Activated CD8-positive, alpha-beta memory T cell treated with anti-CD3 and anti-CD28 coated beads, Interleukin-2, amount 50 U/mL, for 4 hours (primary cell): ENCODE measurements at places on chromosomes 13 and 19.

DNA sequence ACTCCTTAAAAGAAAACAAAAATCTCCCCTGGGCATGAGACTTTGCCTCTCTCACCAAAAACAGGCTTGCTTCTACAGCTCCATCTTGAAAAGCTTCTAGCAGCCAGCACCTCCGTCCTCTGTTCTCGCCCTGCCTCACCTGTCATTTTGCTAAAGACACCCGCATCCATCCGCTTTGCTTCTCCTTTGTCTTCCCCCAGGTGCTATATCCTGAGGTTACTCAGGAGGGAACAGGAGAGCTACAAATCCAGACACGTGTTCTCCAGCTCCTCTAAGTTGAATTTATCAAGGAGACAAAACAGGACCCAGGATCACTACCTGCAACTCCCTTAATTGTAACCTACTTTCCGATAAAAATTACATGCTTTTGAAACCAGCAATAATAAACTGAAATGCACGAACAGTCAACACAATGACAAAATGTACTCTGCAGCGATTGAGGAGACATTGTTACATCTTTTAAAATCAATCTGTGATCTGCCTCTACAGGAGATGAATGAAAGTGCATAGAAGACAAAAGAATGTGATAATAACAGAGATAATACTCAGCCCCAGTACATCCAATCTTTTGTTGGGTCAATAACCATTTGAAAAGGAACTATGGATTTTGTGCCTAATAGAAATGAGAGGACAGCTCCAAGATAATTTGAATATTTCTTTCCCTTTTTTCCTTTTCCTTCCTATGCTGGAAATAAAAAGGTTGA lies 221.2 kb downstream of the DCLK1 start:
- DNase-seq = no peak

GRCh38 chr13:99572921-99573320 lies 71.6 kb downstream of the TM9SF2 start:
- no peak for DNase-seq

- no peak for DNase-seq
These were observed 2.3 kb downstream of the NOVA2 start for GRCh38 chr19:45971260-45971902.

- DNase-seq = no peak
These were observed 45.8 kb downstream of the VWA8 start for GRCh38 chr13:41915081-41915480.

DNA sequence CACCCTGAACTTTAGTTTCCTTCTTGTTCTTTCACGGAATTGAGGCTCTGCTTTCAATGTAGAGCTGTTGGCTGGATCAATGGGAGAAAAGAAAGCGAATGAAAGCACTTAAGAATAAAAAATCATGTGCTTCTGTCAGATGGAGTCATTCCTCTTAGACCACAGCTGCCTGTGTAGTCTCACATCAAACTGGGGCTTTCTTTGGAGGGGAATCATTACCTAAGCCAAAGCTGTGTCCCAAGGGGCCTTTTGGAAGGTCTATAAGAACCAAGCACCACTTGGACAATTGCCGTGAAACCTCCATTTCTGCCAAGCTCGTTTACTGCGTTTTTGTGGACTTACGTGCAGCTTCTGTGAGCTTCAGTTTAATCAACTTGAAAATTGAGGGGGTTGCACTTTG lies 44.2 kb upstream of the RNF113B start:
- no peak for DNase-seq

GRCh38 chr13:82878536-82878935 lies 1003.7 kb downstream of the SLITRK1 start:
- no peak for DNase-seq

- DNase-seq = no peak
These were observed 6.3 kb downstream of the CALM3 start for GRCh38 chr19:46607448-46607841.

GRCh38 chr13:98922306-98922705 lies 55.6 kb downstream of the DOCK9 start:
- no peak for DNase-seq

GRCh38 chr19:17025991-17026658 lies 485 bp downstream of the CPAMD8 start:
- DNase-seq = no peak

- no peak for DNase-seq
These were observed 711 bp upstream of the MIPEP start for GRCh38 chr13:23889615-23890607.

GRCh38 chr19:752652-753517 lies 2.0 kb downstream of the MISP start:
- no peak for DNase-seq

DNA sequence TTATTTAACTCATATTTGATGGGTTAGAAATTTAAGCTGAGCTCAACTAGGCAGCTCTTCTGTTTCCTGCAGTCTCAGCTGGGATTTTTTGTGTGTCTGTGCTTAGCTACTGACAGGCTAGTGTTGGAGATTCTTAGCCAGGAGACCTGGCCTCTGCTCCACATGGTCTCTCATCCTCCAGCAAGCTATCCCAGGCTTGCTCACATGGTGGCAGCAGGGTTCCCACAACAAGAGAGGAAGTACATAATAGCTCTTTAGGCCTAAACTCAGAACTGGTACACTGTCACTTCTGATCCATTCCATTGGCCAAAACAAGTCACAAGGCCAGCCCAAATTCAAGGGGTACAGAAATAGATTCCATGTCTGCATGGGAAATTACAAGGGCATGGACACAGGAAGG lies 406.2 kb downstream of the SUCLA2 start:
- DNase-seq = no peak

- DNase-seq = no peak
These were observed 106.4 kb upstream of the MLNR start for GRCh38 chr13:49113526-49114286.

DNA sequence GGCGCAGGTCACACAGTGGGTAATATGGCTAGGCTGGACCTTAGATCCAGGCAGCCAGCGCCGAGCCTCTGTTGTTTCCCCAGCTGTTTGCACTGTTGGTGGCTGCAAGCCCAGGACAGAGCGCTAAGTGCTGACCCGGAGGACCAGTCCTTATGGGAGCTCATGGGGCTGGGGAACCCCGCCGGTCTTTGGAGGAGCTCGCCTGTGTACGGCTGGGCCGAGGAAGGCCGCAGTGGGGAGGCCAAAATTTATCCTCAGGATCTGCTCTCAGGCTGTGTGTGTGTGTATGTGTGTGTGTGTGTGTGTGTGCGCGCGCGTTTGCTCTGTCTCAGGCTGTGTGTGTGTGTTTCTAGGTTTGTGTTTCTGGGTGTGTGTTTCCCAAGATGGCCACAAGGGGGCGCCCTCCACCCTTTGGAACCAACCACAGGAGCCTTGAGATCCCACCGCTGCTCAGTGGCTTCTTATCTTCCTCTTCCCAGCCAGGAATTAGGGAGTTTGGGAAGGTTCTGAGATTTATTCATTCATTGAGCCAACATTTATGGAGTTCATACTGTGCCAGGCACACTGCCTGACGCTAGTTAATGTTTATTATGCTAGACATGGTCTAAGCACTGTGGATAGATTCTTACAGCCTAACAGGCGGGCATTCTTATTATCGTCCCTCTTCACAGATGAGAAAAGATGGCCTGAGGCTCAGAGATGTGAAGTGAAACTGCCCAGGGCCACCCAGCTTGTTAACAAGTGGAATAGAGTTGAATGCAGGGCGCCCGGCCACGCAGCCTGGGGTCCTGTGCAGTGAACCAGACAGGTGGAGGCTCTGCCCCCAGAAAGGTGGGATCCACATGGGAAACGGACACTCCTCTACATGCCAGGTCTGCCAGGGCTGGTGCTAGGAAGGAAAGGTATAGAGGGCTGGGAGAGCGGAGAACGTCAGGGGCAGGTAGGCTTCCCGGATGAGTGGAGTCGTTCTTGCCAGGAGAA lies 13.0 kb downstream of the PGLYRP1 start:
- DNase-seq = peak; percentile 69

DNA sequence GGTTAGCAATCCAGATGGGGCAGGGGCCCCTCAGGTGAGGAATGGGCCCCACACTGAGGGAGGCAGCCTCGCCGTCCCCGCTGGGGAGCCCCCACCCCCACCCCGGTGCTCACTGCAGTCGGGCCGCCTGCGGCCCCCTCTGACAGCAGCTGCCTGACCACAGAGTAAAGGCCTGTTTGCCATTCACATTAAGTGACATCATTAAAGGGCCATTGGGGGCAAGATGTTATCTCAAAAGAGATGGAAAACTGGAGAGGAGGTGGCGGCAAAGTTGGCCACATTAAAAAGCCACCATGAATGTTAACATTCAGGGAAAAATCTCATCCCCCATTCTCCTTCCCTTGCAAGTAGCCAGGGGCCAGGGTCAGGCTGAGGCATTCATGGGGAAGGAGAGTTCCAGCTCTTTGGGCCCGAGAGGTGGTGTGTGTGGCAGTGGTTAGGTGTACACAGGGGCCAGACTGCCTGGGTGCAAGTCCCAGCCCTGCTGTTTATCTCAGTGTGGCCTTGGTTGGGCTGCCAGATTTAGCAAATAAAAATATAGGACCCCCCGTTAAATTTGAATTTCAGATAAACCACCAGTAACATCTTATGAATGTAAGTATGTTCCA lies 20.9 kb downstream of the VSTM2B start:
- no peak for DNase-seq

- no peak for DNase-seq
These were observed 175.7 kb upstream of the UBL3 start for GRCh38 chr13:30026093-30026492.

GRCh38 chr13:110109910-110110309 lies 197.0 kb downstream of the COL4A1 start:
- DNase-seq = no peak

DNA sequence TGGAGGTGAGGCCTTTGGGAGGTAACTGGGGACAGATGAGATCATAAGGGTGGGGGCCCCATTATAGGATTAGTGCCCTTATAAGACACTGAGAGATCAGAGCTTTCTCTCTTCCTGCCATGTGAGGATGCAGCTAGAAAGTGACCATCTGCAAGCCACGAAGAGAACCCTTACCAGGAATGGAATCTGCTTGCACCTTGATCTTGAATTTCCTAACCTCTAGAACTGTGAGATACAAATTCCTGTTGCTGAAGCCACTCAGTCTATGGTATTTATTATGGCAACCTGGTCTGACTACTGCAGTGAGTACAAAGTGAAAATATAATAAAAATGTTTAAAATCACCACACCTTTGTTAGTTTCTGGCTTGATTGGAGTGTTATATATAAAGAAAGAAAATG lies 388.0 kb downstream of the LMO7 start:
- DNase-seq = no peak

DNA sequence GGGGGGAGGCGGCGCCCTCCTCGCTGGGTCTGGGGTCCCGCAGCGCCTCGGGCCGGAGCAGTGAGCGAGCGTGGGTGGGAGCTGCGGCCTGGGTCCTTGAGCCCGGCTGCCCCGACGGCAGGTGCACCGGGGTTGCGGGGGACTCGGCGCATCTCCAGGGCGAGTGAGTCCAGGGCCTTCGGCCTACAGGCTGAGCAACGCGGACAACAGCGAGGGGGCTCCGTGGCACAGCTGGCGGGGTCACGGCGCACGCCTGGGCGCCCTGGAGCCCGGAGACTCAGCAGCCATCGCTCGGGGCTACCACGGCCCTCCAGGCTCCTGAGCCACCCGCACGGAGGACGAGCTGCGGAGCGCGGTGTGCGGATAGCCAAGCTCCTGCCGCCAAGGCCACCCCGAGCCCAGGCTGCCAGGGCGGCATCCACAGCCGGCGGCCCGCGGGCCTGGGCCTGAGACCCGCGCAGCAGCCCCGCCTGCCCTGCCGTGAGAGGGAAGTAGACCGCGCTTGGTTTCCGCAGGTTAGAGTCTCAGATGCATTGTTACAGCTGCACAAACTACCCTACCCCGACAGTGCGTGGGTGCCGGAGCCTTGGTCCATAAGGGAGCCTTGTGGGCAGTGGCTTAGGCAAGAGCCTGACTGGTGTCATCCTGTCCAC lies 253.9 kb upstream of the SGCG start:
- DNase-seq = no peak

DNA sequence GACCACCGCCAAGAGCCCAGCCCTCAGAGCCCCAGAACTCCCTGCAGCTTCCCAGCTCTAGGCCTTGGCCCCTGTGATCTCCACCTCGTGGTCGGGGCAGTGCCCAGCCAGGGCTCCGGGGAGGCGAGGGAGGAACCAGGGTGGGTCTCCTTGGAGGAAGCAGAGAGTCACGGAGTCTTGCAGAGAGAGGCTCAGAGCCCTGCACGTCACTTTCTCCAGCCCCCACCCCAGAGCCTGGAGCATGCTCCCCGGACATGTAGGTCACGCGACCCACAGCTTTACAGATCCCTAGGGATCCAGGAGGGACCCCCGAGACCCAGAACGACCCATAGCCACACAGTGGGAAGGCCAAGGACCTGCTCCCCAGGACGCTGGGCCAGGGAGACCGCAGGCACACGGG lies 11.9 kb downstream of the GADD45B start:
- no peak for DNase-seq

DNA sequence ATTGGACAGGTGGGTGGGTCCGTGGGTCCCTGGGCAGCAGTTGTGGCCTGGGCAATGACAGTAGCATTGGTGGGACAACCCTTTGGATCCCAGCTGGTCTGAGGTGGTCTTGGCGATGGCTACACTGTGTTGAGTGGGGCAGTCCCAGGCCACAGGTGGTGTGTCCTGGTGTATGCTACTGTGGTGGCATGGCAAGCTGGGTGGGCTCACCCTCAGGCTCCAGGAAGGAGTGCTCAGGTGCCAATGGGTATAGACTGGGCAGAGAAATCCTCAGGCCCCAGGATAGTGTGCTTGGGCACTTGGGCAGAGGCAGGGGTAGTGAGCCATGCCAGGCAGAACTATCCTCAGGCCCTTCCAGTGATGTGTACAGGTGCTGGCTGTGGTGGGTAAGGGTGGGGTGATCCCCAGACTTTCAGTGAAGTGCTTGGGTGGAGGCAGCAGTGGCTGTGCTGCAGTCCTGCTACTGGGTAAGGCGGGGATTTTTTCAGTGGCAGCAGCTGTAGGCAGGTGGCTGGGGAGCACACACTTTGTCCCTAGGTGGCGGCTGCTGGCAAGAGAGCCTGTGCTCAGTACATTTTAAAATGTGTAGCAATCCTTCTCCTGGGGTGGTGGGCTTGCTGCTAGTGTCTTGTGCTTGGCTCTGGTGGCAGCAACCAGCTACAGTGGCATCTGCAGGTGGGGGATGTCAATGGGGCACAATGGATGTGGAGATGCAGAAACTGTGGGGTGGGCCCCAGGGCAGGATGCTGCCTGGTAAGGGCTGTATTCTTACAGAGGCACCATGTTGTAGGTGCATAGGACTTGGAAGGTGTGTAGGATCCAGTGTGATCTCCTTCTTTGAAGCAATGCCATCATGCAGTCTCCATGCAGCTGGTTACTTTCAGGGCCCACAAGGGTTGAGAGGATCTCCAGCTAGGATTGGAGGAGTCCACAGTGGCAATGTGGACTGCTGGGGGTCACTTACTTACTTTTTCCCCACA lies 64.9 kb downstream of the DNAJC3 start:
- DNase-seq = no peak

GRCh38 chr13:21040120-21040826 lies 21.1 kb downstream of the LATS2 start:
- no peak for DNase-seq

GRCh38 chr19:53076984-53077383 lies 26.2 kb downstream of the ZNF160 start:
- DNase-seq = no peak
